ENCODE measurements at places on chromosomes 3 and 15.
A peak's percentile ranks its signal among the peaks of the same experiment; 100 is the strongest.

DNA sequence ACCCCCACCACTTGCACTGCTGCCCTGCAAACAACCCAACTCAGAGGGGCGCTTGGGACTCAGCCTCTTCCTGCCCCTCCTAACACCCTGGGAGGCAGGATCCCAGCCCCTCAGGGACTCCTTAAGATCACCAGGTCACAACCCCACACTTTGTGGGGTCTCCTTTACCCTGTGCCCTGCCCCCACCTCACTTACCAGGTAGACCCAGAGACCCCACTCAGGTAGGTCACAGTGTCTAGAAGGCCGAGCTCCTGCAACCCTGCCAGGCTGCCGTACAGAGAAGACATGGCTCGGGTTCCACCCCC lies 9.1 kb downstream of the PLA2G4F start:
- DNase-seq = no peak

DNA sequence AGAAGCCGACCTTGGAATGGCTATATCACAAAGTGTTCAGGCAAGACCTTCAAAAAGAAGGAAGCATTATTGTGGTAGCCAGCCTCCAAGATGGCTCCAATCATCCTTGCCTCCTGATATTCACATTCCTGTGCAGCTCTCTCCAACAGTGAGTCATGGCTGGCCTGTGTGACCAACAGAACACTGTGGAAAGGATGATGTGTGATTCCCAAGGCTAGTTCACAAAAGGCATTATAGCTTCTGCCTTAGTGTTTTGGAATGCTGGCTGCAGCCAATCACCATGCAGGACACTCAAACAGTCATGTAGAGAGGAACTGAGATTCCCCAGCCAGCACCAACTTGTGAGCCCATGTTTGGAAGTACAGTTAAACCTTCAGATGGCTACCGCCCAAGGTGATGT lies 102.6 kb downstream of the EFL1 start:
- DNase-seq = no peak

DNA sequence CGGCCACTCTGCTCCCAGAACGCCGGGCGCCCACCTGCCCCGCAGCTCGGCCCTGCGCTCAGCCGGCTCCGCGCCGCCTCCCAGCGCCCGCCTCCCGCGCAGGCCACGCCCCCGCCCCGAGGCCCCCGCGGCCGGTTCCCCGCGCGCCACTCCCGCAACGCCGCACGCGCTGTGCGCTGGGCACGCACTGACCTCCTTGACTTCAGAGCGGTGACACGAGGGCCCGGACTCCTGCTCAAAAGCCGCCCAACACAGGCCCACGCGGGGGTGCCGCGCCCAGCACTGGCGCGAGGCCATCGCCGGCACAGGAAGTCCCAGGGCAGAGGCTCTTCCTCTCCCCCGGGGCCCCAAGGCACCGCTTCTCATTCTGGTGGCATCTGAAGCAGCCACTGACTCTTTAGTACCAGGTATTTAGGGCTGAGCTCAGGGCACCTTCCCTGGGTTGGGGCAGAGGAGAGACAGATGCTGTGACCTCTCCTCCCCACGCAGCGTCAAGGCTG lies 12.4 kb downstream of the TNK2 start:
- peak; percentile 84 for DNase-seq

- DNase-seq = no peak
Observed at GRCh38 chr15:48553559-48553958, 92.0 kb downstream of the FBN1 start.

- no peak for DNase-seq
Observed at GRCh38 chr3:57029924-57030323, 30.5 kb upstream of the SPATA12 start.

All from CD8-positive, alpha-beta T cell (primary cell).